Transverse colon (tissue), 4 donors: ENCODE measurements at places on chromosomes 7 and 10.
A peak's percentile ranks its signal among the peaks of the same experiment; 100 is the strongest.

- H3K4me1 ChIP-seq, result peaks cover 52% of the 10 kb centered on the region
- no peaks in the 10 kb centered on the region for H3K36me3 ChIP-seq
- H3K27ac ChIP-seq, result no peak overlapping the region
- no peak for DNase-seq
- H3K27me3 ChIP-seq, result no peaks in the 10 kb centered on the region
Observed at GRCh38 chr10:32341596-32341995, 5.4 kb downstream of the EPC1 start.

GRCh38 chr10:77712207-77712606 is 74.6 kb upstream of the KCNMA1 start:
- peaks cover 37% of the 10 kb centered on the region for H3K27me3 ChIP-seq
- H3K36me3 ChIP-seq, result no peaks in the 10 kb centered on the region
- no peak overlapping the region for H3K27ac ChIP-seq

- H3K27me3 ChIP-seq, result peaks cover 14% of the 10 kb centered on the region
- H3K4me1 ChIP-seq, result peaks cover 64% of the 10 kb centered on the region
- no peak overlapping the region for H3K4me3 ChIP-seq
- DNase-seq, result no peak
Observed at GRCh38 chr7:107999779-108000560, 3.0 kb downstream of the LAMB1 start.

DNA sequence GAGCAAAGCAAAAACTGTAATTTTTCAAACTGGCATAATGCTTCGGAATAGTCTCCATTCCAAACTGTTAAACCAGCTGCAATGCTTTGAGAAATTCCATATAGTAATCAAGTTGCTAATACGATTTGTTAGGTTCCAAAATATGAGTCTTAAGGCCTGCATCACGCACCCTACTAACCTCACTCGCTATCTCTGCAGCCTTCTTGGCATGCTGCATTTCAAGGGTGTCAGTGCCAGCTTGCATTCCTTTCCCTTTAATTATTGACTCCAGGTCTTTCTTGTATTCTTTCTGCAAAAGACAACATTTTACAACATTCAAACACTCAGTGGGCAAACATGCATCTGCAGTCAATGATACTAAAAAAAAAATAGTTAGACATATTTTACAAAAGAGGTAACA is 61.8 kb downstream of the NEBL start:
- no peaks in the 10 kb centered on the region for H3K36me3 ChIP-seq
- DNase-seq, result no peak
- no peaks in the 10 kb centered on the region for H3K27me3 ChIP-seq
- H3K4me1 ChIP-seq, result no peaks in the 10 kb centered on the region
- no peak overlapping the region for H3K27ac ChIP-seq

DNA sequence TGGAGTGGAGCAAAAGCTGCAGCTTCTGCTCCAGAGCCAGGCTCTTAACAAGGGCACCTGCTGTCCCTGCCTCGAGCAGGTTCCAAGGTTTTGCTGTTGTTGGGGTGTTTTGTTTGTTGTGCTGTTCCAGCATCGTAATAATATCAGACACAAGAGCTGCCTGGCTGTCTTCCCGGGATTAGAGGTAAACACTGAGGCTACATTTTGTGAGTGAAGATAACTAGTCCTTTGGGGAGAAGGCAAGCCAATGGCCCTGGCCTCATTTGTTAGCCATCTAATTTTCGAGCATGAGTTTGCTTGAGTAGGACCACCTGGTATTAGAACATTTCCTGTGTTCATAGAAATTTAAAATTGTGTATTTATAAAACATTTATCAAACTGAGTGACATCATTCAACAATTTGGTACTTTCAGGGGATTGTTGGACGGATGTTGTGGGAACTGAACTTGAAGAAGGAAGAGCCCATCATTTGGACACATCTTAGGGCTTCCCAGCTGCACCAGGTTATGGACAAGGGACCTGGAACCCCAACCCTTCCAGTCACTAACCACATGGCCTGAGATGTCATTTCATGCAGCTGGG is 555.0 kb downstream of the TNS3 start:
- no peaks in the 10 kb centered on the region for H3K27me3 ChIP-seq
- no peak overlapping the region for H3K4me3 ChIP-seq
- DNase-seq, result no peak
- H3K4me1 ChIP-seq, result no peaks in the 10 kb centered on the region
- H3K27ac ChIP-seq, result no peak overlapping the region

- no peak overlapping the region for H3K27ac ChIP-seq
- H3K4me1 ChIP-seq, result no peaks in the 10 kb centered on the region
- H3K36me3 ChIP-seq, result no peaks in the 10 kb centered on the region
- no peak overlapping the region for H3K4me3 ChIP-seq
Observed at GRCh38 chr10:130715686-130716670, 579.8 kb downstream of the GLRX3 start.

GRCh38 chr7:150631084-150631826 is 930 bp downstream of the GIMAP6 start:
- no peak overlapping the region for H3K4me3 ChIP-seq
- H3K27me3 ChIP-seq, result no peaks in the 10 kb centered on the region
- peak overlapping the region; percentile 62 for H3K27ac ChIP-seq
- no peak for DNase-seq
- no peaks in the 10 kb centered on the region for H3K36me3 ChIP-seq

GRCh38 chr10:113326160-113327111 is 226.4 kb upstream of the HABP2 start:
- H3K27ac ChIP-seq, result peak overlapping the region; percentile 5
- peak; percentile 11 for DNase-seq
- H3K4me3 ChIP-seq, result no peak overlapping the region
- no peaks in the 10 kb centered on the region for H3K36me3 ChIP-seq
- H3K4me1 ChIP-seq, result no peaks in the 10 kb centered on the region

GRCh38 chr7:100753750-100754149 is 20.4 kb downstream of the ZAN start:
- no peak overlapping the region for H3K4me3 ChIP-seq
- no peak overlapping the region for H3K27ac ChIP-seq
- H3K4me1 ChIP-seq, result no peaks in the 10 kb centered on the region
- H3K27me3 ChIP-seq, result peaks cover 27% of the 10 kb centered on the region

GRCh38 chr7:45461026-45461425 is 113.1 kb upstream of the ADCY1 start:
- H3K36me3 ChIP-seq, result no peaks in the 10 kb centered on the region
- no peak overlapping the region for H3K27ac ChIP-seq
- no peaks in the 10 kb centered on the region for H3K27me3 ChIP-seq
- H3K4me3 ChIP-seq, result no peak overlapping the region
- no peaks in the 10 kb centered on the region for H3K4me1 ChIP-seq
- DNase-seq, result no peak

DNA sequence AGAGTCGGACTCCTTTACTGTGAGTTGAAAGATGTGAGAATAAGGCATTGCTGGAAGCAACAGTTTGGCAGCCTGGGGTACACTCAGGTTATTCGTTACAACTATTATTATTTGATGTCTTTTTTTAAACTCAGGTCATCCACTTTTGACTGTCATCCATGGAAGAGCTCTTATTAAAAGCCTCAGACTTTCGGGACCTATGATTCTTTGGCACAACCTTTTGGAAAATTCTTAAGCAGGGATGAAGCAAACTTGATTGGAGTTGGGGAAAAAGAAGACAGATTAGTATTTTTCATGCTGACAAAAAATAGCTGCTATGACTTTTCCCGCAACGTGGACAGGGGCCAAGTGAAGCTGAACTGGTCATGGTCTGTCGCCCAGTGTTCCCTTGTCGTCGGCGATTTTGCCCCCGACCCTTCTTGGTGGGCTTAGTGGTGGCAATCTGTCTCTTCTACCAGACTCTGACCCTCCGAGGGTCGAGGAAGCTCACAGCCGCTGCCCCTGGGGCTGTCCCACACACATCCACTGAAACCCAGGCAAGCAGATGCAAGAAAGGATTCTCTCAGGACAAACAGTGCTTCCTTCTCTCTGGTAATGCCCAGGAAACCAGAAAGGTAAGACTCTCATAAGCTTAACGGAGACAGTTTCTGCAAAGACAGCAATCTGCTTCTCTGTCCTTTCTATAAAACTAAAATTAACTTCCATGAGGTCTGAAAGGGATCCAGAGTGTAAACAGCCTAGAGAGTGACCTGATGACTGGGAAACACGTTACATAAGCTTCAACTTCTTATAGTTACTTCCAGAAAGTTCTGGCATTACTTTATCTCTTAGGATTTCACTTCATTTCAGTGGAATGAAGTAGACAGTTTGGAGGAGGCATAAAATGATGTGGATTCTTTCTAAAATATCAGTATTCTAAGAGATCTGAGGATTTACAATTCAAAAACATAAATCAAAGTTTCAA is 1.0 kb downstream of the CPED1 start:
- H3K27ac ChIP-seq, result peak overlapping the region; percentile 89
- H3K4me3 ChIP-seq, result peak overlapping the region; percentile 11
- H3K27me3 ChIP-seq, result no peaks in the 10 kb centered on the region
- DNase-seq, result no peak
- peaks cover 35% of the 10 kb centered on the region for H3K4me1 ChIP-seq

DNA sequence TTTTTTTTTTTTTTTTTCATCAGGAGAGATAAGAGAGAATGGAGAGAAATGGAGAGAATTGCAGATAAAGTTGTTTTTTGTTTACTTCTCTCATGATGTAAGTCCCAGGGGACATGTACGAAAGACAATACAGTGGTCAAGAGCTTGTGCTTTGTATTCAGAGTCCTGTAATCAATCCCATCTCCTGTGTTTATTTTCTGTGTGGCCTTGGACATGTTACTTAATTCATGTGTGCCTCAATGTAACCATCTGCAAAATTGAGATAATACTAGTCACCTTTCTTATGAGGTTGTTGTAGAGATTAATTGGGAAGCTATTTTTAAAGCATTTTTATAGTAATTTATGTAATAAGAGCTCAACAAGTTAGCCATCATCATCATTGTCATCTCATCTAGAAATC is 117.5 kb downstream of the CDK14 start:
- no peaks in the 10 kb centered on the region for H3K36me3 ChIP-seq
- no peak for DNase-seq
- no peaks in the 10 kb centered on the region for H3K27me3 ChIP-seq
- peaks cover 21% of the 10 kb centered on the region for H3K4me1 ChIP-seq
- no peak overlapping the region for H3K4me3 ChIP-seq

DNA sequence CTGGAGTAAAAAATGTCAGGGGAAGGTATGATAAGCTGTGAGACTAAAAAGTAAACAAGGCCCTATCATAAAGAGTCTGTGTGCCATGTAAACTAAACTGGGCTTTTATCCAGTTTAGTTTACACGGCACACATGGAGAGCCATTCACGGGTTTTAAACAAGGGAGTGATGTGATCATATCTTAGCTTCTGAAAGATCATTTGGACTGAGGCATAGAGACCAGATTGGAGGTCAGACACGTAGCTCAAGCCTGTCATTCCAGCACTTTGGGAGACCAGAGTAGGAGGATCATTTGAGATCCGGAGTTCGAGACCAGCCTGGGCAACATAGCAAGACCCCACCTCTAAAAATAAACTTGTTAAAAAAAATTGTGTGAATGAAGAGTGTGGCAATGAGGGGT is 50.1 kb downstream of the SKIDA1 start:
- no peak overlapping the region for H3K27ac ChIP-seq
- no peak overlapping the region for H3K4me3 ChIP-seq
- no peaks in the 10 kb centered on the region for H3K36me3 ChIP-seq
- no peaks in the 10 kb centered on the region for H3K27me3 ChIP-seq

DNA sequence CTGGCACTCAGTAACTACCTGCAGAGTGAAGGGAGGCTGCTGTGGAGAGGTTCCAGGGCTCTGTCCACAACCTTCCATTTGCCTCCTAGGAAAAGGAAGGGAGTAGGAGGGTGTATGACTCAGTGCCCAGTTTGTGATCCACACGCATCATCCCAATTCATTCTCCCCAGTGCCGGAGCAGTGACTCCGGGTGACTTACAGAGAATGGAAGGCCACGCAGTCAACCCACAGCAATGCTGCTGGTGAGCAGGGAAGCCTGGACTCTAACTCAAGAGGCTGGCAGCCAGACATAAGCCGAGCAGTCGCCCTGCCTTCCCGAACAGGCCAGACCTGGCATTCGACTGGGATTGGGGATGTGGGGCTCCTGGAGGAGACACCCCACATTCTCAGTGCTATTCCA is 139.9 kb downstream of the SH3PXD2A start:
- no peak for DNase-seq
- no peak overlapping the region for H3K27ac ChIP-seq

- H3K27me3 ChIP-seq, result no peaks in the 10 kb centered on the region
- no peaks in the 10 kb centered on the region for H3K36me3 ChIP-seq
- H3K27ac ChIP-seq, result no peak overlapping the region
- no peaks in the 10 kb centered on the region for H3K4me1 ChIP-seq
- H3K4me3 ChIP-seq, result no peak overlapping the region
Observed at GRCh38 chr10:14460447-14460846, 129.7 kb upstream of the FRMD4A start.

DNA sequence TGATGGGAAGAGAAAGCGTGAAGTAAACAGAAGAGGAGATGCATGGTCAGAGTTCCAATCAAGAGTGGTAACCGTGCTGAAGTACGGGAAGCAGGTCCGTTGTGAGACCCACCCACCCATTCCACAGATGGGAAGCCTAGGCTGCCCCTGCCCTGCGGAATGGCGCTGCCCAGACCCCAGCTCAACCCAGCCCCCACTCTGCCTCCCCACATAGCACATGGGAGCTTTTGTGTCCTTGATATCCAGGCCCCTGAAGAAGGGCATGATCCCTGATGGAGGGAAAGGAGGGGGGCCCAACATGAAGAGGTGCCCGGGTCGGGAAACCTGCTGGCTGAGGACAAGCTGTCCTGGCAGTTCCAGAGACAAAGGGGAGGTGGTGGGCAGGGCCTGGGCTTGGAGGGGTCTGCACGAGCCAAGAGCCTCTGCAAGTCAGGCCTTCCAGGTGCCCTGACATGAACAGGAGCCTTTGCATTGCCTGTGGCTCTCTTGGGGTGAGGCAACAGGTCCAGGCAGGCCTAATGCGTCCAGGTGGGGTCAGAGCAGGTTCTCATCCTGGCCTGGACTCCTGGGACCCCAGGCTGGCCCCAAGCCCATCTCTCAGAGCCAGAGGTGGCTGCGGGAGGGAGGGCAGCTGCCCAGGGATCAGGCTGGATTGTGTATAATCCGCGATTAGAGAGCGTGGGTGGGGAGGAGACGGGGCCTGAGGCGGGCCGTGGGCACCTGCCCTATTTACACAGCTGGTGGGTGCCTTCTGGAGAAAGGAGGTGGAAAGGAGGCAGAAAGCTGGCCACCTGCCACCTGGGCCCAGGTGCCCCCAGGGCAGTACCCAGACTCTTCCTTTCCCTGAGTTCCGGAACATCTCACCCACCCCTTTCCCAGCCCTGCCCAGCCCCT is 23.5 kb downstream of the YKT6 start:
- no peaks in the 10 kb centered on the region for H3K36me3 ChIP-seq
- no peak for DNase-seq
- H3K27ac ChIP-seq, result no peak overlapping the region
- H3K4me3 ChIP-seq, result no peak overlapping the region

DNA sequence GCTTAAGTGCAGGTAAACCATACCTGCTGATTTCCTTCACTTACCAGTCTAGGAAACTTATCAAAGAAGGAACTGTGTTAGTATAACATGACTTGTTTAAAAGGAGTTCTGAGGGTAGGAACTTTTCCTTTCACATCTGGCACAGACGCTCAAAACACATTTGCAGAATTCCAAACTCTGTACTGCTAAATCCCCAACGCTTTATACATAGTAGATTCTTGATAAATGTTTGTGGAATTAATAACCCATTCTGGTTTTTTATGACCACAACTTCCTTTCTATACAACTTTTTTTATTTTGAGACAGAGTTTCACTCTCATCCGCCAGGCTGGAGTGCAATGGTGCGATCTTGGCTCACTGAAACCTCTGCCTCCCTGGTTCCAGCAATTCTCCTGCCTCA is 7.7 kb upstream of the TRUB1 start:
- no peaks in the 10 kb centered on the region for H3K27me3 ChIP-seq
- H3K27ac ChIP-seq, result no peak overlapping the region
- H3K36me3 ChIP-seq, result no peaks in the 10 kb centered on the region
- no peaks in the 10 kb centered on the region for H3K4me1 ChIP-seq
- no peak for DNase-seq
